ENCODE measurements at places on chromosomes 3 and 15.

DNA sequence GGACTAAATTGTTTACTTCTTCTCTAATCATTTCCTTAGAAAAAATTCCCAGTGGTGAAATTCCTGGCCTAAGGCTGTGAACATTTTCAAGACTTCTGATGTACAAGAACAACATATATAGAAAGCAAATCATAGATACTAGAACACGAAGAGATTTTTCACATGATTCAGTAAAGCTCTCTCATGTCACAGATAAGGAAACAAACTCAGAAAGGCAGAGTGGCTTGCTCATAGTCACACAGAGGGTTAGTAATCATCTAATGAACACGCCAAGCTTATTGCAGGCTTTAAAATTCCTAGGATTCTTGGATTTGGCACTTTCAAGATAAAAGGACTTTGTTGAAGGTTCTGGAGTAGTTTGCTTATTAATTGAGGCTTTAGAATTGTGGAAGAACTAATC, 26.2 kb downstream of the CRTAP start:
- no peak for DNase-seq

DNA sequence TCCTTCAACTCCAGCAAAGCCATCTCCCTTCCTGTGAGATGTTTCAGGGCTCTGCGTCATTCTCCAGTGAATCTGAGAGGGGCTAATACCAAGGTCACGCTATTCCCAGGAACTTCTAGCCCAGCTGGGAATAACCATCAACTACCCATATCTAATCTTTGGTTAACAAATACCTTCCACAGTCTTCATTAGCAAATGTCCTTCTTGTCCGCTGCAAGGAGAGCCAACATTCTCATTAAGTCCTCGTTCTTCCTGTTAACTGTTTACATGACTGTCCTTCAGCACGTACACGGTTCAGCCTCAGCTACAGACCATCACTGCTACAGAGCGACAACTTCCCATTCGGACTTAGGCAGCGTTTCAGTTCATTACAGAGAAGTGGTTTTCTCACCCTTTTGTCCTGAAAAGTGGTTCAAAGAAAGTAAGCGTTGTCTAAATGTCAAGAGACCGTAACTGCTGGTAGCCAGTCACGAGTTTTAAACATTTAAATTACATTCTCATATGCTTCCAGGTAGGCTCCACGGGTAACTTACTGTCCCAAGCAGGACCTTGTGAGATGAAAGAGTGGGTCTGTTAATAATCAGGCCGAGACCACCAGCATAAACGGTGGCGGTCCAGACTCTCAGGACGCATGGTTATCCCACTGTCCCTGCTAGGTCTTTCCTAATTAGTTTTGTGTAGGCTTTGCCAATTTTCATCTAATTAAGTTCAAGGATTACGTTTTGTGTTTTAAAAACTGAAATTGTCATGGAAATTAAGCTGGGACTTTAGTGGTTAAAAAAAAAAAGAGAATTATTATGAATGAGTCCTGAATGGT, 63.8 kb downstream of the CHSY1 start:
- no peak for DNase-seq

- DNase-seq: no peak
Measured at GRCh38 chr15:75203017-75203907, 1.6 kb downstream of the C15orf39 start.

DNA sequence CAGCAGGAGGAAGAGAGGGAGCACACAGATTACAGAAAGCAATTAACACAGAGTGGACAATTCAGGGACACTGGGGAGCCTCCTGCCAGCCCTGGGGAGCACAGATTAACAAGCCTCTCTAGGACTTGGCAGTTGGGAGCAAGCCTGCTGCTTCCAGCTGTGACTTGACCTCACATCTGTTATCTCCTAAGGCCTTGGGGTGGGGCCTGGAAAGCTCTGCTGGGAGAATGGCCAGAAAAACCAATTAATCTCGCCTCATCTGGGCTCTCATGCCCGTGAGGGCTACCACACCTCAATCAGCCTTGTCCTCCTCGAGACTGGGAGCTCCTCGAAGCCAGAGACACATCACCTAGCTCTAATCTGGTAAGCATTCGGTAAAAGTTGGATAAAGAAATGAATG, 39.1 kb downstream of the SEMA5B start:
- no peak for DNase-seq

GRCh38 chr3:43581343-43581742, 40.5 kb downstream of the ANO10 start:
- DNase-seq: no peak

DNA sequence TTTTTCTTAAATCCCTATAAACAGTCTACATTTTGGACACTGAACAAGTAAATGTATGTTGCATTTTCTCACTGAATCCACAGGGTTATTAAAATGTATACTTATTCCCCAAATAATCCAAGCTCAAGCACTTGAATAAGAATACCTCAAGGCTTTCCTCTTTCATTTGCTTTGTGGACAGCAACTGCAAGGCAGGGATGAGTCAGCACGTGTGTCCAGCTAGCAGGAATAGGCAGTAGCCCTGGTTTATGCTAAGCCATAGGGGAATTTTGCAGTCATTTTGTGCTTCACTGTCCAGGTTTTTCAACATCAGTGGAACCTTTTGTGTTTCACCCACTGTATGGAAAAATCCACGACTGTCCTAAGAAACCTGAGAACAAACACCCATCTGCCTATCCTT, 96.7 kb upstream of the KCNMB2 start:
- no peak for DNase-seq

GRCh38 chr3:138985932-138986331, 20.1 kb downstream of the PRR23A start:
- DNase-seq: no peak

GRCh38 chr15:49530092-49530491, 90.5 kb downstream of the FAM227B start:
- no peak for DNase-seq

DNA sequence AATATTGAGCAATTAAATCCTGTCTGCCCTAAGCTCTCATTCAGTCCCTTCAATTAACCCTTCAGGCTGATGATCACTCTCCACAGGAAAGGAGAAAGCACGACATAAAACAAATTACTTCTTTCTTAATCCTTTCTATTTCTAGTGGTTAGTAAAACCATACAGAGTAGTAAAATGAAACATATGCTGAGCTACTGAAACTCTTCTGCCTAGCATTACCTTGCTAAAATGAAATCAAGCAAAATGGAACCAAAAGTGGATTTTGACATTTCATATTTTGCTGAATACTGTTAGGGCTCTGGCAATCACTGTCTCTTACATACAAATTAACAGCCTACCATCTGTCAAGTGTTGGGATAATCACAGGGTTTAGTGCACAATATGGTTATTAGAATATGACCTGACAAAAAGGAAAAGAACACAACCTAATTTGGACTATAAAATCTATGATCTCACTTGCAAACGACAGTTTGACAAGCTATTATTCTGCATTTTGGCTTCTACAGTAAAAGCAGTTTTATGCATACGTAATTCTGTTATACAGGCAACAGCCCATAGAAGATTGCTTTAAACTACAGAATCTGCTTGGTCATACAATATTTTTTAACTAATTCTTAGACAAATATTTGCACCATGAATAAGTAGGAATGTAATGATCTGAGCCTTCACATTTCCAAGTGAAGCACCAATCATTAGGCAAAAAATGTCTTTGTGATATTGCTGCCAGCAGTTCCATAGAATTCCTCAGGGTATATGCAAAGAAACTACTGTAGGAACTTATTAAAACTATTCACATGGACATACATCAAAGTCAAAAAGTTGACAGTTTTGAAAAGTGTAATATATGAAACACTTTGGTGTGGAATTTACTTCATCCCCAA, 105.0 kb downstream of the FHIT start:
- no peak for DNase-seq

GRCh38 chr3:110789315-110789714, 282.3 kb upstream of the NECTIN3 start:
- no peak for DNase-seq

Data from hippocampal formation (tissue), 2 donors.